ENCODE measurements at places on chromosomes 13 and 19.

- no peak for DNase-seq
These were observed 504.8 kb downstream of the SLITRK1 start for GRCh38 chr13:83377491-83377890.

DNA sequence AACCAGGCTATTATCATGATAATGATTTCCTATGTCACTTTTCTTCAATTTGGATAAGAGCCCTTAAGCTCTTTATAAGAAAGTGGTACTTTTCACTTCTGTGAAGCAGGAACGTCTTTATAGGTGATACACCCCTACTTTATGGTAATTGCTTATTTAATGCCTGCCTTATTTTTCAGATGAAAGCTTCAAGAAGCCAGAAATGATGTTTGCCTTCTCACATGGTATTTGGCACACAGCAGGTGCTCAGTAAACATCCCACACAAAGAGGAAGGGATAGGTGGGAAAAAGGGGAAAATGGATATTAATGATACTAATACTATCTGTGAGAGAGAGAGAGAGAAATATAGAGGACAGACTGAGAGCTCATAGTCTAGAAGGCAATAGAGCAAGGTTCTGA lies 29.0 kb upstream of the WASF3 start:
- DNase-seq: no peak

- DNase-seq: no peak
These were observed 160.5 kb downstream of the TM9SF2 start for GRCh38 chr13:99661791-99662190.

DNA sequence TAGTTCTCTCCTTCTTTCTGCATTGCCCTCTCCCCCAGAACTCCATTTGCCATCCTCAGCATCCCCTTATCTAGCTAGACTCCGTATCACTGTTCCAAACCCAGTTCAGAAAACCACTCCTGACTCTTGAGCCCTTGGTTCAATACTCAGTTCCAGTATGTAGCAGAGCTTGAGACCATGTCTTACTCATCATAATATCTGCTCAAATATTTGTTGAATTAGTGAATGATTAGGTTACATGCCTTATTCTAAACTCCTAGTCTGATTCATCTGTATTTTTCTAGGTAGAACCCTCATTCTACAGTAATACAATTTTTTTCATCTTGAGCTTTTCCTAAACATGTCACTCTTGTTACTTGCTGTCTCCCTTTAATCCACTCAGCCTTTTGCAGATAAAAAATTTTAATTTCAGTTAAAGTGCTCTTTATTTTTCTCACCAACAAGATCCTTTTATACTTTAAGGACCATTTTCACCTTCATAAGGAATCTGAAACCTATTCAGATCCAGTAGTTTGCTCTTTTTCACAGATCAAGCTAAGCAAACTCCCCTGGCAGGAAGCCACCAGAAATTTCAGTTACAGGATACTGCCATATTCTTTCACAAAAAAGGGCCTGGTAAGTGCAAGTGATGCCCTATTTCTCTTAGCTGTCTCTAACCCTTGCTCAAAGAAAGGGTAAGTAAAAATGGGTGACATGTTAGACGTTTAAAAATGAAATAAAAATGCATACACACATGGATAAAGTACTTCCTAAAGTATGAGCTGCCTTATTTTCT lies 23.1 kb upstream of the INTS6 start:
- DNase-seq: no peak

GRCh38 chr13:48574041-48574796 lies 41.3 kb upstream of the RCBTB2 start:
- no peak for DNase-seq

GRCh38 chr13:27083183-27083582 lies 88.4 kb downstream of the USP12 start:
- no peak for DNase-seq

- DNase-seq: no peak
These were observed 75.5 kb downstream of the COL4A1 start for GRCh38 chr13:110231348-110232047.

- no peak for DNase-seq
These were observed 1.4 kb upstream of the USF2 start for GRCh38 chr19:35267353-35267817.

- DNase-seq: no peak
These were observed 13.2 kb downstream of the KLK4 start for GRCh38 chr19:50898018-50898417.

DNA sequence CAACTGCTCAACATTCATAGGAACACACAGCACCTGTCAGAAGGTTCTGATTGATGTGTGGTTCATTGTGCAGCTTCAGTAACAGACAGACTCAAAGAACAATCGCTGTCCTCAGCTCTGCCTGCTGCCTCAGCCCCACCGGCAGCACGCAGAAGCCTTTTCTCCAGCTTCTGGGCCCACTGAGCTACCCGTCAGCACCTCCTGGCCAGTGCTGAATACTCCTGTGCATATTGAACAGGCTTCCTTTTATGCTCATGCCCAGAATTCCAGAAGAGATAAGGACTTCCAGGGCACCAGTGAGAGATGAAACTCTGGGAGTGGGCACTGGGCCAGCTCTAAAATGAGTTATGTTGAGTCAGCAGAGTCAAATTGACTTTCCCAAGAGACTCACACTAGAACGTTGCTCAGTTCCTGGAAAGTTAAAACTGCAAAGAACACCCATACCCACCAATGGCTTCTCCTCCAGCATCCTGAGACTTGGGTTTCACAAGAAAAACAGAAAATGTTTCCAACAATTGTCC lies 119.3 kb downstream of the COL4A1 start:
- DNase-seq: no peak

- DNase-seq: no peak
These were observed 104.5 kb downstream of the URI1 start for GRCh38 chr19:30046522-30046921.

DNA sequence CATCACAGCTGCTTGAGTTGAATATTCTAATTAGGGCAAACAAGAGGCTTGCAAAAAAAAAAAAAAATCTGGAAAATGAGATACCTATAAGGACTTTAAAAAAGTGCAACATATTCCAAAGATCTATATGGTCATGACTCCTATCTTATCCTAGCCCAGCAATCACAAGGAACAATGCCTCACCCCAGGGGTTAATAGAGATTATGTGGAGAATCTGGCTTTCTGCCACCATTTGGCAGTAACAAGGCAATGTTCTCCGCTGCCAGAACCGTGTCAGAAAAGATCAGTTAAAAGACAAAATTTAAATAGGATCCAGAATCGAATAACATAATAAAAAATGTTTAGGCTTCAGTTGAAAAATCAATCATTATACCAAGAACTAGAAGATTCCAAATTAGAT lies 1643.2 kb upstream of the PRR20A start:
- DNase-seq: no peak

DNA sequence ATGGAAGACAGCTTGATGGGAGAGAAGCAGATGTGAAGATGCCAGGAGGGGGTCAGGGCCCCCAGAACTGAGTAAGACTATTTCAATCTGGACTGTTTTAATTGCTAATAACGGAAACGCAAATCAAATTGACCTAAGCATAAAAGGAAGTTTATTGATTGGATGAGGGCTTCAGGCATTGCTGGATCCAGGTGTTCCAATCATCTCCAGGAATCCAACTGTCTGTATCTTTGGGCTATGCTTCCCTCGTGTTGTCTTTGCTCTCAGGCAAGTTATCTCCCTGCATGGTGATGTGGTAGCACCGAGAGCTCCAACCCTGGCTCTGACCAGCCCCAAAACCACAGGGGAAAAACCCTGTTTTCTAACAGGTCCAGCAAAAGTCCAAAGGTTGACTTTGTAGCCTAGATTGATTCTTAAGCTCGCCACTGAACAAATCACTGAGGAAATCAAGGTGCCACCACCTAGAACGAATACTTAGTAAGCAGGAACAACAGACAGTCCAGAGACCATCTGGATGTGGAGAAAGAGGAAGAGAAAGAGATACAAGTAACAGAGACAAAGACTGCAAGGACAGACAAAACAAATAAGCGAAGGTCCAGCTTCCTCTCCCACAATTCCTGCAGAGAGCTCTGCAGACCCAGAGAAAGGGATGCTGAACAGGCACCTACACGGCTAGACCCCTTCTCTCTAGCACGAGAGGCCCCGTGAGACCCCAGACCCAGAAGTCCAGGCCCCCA lies 1.2 kb upstream of the C19orf81 start:
- DNase-seq: no peak

DNA sequence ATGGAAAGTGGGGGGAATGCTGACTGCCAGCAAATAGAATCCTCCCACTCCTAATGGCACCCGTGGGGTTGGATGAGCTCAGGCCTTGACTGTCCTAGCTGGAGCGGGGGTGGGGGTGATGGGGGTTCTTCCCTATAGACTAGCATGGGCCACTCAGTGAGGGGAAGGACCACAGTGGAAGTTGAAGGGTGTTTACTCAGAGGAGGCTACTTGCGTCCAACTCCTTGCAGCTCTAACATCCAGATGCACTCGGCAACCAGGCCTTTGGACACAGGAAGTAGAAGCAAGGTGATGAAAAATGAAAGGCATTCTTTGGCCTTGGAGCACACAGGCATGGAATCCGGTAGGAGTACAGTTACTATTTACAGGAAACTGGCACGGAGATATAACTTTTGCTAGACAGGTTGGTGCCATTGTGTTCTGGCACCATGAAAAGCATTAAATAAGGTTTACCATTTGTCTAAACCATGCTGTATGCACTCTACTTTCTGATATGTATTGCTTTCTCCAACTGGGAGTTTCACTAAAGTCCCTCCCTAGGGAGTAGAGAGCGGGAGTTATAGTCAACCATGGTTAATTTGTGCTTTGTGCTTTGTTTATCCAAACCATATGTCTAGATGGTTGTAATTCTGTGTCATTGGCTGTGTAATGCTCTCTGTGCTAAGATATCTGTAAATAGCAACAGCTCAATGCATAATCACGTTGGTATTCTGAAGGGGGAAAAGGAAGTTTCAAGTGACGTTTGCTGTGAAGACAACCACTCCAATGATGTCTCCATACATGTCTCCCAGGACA lies 125.3 kb downstream of the TSHZ3 start:
- no peak for DNase-seq

DNA sequence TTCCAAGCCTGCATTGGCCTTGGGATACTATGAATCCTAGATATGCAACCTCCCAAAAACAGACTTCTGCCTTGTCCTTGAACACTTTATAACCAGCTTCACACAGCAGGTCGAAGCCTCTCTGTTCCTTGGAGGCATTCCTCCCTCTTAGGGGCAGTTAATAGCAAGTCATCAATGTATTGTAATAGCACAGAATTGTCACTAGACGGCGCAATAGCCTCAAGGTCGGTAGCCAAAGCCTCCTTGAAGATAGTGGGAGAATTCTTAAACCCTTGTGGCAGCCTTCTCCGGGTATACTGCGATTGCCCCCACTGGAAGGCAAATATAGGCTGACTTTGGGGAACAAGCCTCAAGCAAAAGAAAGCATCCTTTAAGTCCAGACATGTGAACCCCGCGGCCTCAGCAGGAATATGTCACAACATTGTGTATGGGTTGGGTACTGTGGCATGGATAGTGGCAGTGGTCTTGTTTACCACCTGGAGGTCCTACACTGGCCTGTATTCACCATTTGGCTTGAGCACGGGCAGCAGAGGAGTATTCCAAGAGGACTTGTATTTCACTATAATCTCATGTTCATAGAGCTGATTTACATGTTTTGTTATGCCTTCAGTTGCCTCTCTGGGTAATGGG lies 61.1 kb downstream of the ZNF431 start:
- no peak for DNase-seq

- no peak for DNase-seq
These were observed 18.0 kb upstream of the GARRE1 start for GRCh38 chr19:34236035-34236987.

- no peak for DNase-seq
These were observed 219.1 kb downstream of the MTUS2 start for GRCh38 chr13:29039212-29039611.

DNA sequence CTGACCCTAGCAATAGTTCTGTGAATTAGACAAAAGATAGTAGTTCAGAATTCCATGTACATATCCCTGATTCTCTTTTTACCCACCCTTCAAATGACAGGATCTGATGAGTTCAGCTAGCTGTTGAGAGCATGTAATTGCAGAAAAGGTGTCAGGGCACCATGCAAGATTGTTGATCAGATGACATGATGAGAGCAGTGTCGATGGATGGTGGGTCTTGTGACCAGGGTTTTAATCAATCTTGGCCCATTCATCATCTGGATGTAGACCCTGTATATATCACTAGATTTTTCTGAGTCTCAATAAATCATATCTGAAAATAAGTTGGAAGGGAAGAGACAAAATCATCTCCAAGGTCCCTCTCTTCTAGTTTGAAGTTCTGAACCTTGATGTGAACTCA lies 379.0 kb downstream of the OXGR1 start:
- no peak for DNase-seq

- no peak for DNase-seq
These were observed 5.5 kb downstream of the TPRX1 start for GRCh38 chr19:47798904-47799266.

DNA sequence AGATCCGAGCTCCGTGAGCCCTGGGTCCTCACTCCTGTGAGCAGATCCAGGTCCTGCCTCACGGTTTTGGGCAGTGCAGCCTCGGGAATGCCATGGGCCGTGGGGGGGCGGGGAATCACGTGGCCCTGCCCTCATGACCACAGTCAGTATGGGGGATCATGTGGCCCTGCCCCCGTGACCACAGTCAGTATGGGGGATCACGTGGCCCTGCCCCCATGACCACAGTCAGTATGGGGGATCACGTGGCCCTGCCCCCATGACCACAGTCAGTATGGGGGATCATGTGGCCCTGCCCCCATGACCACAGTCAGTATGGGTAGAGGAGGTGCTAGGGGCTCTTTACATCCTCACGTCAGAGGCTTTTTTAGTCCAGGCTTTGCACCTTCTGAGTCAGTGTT lies 64.3 kb upstream of the F7 start:
- DNase-seq: no peak

DNA sequence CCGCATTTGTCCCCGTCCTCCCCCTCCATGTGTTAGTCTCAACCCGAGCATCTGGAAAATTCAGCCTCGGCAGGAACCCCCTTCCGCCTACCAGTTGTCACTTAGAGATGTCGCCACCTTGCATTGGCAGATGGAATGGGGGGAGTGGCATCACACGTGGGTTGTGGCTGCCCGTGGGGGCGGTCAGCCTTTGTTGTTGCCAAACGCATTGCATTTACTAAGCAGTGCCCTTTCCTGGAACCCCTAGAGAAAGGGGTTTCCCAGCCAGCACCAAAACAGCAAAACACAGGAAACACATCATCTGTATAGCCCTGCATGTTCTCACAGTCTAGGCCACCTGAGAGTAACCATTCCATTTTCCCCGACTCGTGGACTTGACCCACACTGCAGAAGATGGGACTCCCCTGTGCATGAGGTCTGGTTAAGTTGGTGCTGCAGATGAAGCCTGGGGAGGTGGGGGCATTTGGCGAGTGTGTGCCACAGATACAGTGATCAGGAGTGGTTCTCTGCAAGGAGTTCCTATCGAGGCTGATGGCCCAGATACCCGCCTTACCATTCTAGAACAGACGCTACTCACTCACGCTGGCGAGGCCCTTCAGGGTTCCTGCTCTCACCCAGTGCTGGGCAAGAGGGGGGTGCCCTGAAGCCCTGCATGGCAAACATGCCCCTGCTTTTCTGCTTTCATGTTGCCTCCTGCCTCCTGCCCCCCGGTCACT lies 38.3 kb downstream of the TMED1 start:
- no peak for DNase-seq

Data from DMS 273 treated with DMSO at 0.1 percent for 48 hours (cell line).